Transverse colon (tissue), 4 donors: ENCODE measurements at places on chromosomes 2 and 18.

GRCh38 chr2:9705196-9705595, 74.4 kb upstream of the YWHAQ start:
- no peak for DNase-seq

- no peak for DNase-seq
These were observed 7.0 kb upstream of the SP9 start for GRCh38 chr2:174327841-174328113.

DNA sequence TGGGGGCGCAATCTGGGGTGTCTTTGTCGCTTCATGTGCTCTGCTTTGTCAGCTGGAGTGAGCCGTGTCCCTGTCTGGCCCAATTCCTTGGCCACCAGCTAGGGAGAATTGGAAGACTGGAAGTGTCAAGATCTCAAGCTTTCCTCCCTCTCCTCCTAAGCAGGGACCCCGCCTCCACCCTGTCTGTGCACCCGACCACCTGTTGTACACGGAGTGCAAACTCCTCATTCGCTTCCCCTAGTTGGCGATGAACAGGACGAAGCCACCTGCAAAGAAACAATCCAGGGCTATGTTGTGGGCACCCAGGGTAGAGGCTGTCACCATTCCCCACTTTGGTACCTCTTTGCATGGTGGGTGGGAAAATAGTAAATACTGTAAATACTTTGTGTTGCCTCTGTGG, 1.7 kb upstream of the DQX1 start:
- no peak for DNase-seq

- DNase-seq: peak; percentile 13
These were observed 70.0 kb downstream of the NAB1 start for GRCh38 chr2:190718652-190719526.

DNA sequence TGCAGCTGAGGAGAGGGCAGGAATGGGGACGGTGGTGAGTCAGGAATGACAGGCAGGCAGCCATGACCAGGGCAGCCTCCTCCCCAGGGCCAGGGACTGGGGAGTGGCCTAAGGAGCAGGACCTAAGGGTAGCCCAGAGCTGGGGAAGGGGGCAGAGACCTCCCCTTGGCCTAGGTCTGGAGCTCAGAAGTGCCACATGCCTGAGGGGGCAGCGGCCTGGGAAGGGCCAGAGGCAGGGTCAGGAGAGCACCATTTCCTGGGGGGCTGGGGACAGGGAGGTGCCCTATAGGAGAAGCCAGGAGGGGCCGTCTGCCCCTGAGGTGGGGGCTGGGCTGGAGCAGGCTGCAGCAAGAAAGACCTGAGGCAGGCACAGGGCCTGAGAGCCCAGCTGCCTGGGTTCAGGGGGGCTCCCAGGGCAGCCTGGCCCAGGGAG, 20.9 kb downstream of the CFLAR start:
- no peak for DNase-seq

DNA sequence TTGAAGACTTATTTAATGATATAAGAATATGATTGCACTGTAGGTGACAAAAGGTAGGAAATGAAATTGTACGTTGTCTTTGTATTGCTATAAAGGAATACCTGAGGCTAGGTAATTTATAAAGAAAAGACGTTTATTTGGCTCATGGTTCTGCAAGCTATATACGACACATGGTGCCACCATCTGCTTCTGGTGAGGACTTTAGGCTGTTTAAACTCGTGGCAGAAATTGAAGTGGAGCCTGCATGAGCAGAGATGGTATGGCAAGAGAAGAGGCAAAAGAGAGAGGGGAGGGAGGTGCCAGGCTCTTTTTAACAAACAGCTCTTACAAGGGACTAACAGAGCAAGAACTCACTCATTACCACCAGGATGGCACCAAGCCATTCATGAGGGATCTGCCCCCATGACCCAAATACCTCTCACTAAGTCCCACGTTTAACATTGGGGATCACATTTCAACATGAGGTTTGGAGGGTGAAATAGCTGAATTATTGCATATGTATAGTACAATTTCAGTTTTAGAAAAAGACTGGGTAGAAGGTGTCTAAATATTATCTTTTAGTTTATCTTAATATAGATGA, 86.8 kb downstream of the GULP1 start:
- DNase-seq: no peak

DNA sequence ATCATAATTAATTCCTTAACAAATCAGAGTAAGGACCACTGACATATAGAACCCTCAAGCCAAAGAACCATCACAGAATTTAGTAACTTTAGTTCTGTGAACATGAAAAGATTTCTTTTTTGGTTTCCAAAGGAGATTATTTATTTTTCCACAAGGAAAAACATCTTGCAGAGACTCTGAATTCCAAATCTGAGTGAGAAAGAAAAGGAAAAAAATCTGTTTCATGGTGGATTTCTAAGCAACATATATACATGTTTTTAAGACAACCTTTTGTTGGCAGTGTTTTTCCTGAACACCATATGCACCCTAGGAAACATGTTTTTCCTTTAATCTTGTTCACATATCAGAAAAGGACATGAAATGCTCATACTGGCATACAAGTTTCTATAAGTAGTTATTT, 149.8 kb downstream of the AGPS start:
- no peak for DNase-seq

- no peak for DNase-seq
These were observed 12.9 kb downstream of the ALLC start for GRCh38 chr2:3670941-3671340.

DNA sequence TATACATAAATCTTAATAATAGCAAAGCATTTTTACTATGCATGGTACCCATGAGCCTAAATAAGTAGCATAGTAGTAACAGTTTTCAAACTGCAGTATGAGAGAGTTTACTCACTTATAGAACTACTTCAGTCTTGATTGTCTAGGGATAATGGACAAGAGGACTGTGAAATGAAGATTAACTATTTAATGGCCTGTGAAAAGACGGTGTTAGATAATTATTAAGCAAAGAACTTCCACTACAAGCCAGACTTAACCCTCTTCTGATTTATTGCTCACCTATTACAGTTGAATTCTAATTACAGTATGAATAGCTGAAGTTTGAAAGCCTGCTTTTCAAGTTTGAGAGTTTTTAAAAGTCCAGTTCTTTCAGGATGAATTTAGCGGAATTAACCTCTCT, 18.9 kb downstream of the PIK3C3 start:
- DNase-seq: no peak

- no peak for DNase-seq
These were observed 2.7 kb downstream of the CDCA7 start for GRCh38 chr2:173357346-173357745.

DNA sequence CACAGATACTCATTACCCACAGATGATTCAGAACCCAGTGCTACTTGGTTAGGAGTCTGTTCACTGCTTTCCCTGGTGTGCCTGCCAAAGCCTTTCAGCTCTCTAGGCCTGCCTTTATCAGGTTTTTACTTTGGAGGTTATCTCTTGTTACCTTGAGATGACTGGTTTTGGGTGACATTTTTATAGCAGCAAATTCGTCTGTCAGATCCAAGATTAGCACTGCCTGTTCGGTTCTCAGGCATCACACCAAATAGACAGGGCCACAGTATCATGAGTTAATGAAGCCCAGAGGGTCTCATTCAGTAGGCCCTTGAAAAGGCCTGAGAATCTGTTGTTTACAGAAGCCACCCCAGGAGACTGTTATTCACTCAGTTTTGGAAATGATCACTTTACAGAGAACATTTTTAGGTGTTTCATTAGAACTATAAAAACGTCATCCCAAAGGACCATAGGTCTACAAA, 121.2 kb downstream of the OSBPL6 start:
- DNase-seq: no peak

GRCh38 chr18:21820033-21820810, 79.6 kb downstream of the MIB1 start:
- DNase-seq: no peak

- no peak for DNase-seq
These were observed 86.5 kb downstream of the LIPG start for GRCh38 chr18:49648326-49648725.

- DNase-seq: no peak
These were observed 165.9 kb upstream of the MSH6 start for GRCh38 chr2:47617028-47617427.

DNA sequence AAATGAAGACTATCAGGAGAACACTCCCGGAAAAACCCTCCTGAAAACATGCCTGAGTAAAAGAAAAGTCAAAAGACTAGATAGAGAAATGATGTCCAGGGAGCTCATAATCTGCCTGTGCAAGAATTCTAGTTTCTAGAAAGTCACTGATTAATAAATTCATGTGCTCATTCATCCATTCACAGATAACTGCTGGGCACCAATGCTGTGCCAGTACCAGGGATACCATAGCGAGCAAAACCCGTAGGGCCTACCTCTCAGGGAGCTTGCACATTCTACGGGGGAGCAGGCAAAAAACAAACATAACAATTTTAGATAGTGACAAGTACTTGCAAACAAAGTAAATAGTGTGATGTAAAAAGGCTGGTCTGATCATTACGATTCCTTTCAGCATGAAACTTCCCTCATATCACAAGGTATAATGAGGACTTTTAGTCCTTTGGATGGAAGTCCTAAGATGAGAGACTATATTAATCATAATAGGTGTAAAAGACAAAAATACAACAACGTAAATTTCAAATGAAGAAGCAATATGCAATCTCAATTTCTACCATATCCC, 289.9 kb downstream of the AFF3 start:
- DNase-seq: no peak

GRCh38 chr2:134027980-134028379, 225.9 kb upstream of the MGAT5 start:
- no peak for DNase-seq

GRCh38 chr2:238019962-238020361, 40.8 kb upstream of the SCLY start:
- no peak for DNase-seq

DNA sequence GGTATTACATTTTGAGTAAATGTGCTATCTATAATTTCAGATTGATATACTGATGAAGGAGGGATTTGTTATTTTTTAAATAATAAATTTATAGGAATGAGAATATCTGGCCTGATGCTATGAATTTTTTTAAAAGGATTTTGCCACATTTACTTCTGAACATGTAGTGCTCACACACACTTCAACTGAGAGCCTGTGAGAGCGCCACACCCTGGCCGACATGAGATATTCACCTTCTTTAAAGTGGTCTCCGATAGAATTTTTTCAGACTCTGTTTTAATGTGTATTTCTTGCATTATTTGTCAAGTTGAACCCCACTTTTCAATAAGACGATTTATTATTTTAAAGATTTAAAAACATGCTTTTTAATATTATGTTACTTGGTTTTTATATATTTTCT, 813.3 kb downstream of the DCC start:
- DNase-seq: peak; percentile 11

DNA sequence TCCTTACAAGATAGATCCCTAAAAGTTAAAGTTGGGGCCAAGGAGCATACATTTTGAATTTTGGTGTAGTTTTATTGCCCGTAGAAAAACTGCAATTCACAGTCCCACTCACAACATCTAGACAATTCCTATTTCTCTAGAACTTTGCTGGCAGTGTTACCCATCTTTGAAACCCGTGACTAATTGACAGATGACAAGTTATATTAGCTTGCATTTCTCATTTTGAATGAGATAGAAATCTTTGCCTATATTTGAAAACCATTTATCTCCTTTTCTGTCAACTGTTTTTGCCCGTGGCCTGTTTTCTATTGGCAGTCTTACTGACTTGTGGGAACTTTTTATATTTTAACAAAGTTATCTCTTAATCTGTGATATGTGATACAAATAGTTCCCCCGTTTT, 50.0 kb downstream of the OXER1 start:
- no peak for DNase-seq
